ENCODE measurements at places on chromosomes 4 and X.

DNA sequence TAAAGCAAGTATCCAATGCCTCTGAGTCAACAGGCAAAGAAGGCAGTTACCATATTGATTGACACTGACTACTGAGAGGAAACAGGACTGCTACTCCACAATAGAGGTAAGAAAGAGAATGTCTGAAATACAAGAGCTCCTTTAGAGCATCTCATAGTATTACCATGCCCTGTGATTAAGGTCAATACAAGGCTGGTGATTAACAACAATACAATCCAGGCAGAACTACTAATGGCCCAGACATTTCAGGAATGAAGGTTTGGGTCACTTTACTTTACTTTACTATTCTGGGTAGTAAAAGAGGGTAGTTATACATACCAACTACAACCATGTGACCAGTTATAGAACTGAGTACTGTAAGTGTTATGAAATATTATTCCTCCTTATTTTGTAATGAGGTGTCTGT is 44.5 kb downstream of the BRWD3 start:
- no peak for DNase-seq

DNA sequence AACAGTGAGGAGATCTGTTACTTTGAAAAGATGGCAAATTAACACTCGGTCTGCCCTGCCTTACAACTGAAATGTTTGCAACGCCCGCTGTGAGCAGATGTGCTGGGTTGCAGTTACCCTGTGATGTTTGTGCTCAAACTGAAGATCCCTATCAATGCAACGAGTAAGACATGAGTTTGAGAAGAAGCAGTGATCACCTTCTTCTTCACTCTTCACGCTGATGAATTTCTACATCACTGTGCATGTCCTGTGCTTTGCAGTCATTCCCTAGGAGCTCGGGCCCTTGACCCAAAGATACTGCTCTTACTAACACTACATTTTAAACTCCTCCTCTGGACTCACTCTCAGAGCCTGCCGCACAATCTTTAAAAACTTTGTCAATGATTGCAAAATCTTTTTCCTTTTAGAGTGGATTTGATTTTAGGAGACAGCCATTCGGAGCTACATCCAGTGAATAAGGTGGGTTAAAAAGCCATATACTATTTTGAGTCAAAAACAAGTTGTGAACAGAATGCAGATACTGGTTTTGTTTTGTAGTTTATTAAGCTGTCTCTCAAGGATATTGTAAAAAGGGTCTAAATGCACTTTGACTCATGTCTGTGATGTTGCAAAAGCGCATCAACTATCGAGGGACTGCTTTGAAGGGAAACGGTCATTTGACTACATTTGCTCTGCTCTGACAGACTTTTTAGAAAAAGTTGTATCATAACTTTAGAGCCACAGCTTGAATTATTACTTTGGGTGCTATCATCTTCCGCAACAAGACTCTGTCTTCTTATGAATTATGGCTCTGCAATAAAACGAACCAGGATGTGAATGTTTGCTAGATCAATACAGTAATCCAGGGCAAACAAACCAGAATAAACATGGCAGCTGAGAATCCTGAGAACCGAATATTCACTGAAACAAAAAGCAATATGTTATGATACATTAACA is 5.7 kb upstream of the RHOH start:
- DNase-seq: no peak

DNA sequence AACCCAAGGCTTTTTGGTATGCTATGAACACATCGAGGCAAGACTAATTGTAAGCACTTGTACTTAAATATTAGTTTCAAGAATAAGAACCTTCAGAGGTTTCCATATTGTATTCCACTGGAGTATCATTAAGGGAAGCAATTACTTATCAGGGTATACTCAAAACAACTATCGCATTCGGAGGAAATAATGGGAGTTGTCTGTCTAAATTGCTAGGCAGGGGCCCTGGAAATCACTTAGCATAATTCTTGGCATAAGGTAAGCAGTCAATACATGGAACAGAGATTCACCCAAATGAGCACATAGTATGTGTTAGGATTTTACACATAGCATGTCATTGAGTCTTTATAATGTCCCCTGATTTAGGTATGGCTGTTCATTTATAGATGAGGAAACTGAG is 249.4 kb downstream of the DHX15 start:
- DNase-seq: no peak

- DNase-seq: no peak
Observed at GRCh38 chr4:28555866-28556265, 1695.2 kb downstream of the STIM2 start.

- peak; percentile 12 for DNase-seq
Observed at GRCh38 chr4:52037689-52038102, 403 bp downstream of the SGCB start.

- no peak for DNase-seq
Observed at GRCh38 chr4:189098932-189099696, 841.6 kb upstream of the FRG1 start.

- DNase-seq: no peak
Observed at GRCh38 chr4:107117726-107118125, 81.6 kb upstream of the DKK2 start.

GRCh38 chr4:20589436-20589835 is 110.8 kb upstream of the PACRGL start:
- no peak for DNase-seq

- DNase-seq: no peak
Observed at GRCh38 chr4:108930186-108930585, 167.3 kb upstream of the ETNPPL start.

DNA sequence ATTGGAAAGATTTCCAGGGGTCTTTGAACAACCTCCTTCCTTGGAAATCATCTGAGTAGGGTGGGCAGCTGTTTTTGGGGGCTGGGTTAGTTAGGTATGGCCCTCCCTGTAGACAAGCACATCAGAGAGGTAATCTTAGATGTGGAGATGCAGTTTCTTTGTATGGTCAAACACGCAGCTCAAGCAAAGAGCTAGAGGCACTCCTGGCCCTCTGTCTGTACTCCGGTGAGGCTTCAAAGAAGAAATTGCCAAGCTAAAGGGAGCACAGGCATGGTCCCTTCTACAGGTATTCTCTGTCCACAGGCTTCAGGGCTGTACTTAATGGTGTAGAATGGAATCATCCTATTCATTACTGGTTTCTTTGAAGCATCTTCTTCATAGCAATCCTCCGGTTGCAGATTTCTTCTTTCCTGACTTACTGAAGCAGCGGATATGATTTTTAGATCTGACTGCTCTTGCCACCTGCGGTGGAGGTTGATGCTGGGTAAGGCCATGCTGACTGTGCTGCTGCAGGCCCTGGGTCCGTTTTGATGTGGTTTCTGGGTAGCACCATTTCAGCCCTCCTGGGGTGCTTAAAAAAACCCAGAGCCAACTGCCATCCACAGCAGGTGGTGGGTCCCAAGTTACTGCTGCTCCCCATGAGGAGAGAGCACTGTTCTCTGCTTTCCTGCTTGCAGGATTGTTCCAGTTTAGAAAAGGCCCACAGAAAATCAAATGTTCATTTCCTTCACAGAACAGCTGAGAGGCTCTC is 318.9 kb upstream of the GATB start:
- peak; percentile 34 for DNase-seq

All from activated effector memory CD4-positive, alpha-beta T cell treated with Interleukin-2 at 50 U/mL for 16 hours (primary cell).